ENCODE measurements at places on chromosomes 4 and X.
A peak's percentile ranks its signal among the peaks of the same experiment; 100 is the strongest.

GRCh38 chr4:100311181-100311580 is 120.9 kb upstream of the DDIT4L start:
- DNase-seq, result no peak

DNA sequence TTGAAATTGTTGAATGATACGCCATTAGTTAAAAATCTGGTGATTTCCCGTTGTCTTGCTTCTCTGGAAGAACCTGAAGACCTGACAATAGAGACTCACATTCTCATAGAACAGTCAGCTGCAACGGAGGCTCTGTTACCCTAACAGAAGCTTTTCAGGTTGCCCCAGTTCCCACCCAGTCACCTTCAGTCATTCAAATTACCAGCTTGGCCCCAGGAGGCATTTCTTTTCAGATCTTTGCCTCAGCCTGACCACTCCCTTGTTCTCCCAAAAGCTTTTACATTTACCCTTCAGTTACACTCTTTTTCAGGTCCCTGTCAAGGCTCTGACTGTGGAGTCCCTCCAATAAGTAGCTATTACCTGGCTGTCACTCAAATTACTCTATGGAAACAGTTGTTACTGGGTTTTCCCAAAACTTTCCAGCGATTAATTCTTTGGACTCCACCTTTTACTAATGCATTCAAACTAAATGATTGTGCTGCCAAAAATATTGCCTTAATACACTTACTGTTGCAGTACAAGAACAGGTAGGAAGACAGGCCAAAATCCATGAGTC is 162.2 kb upstream of the FTHL17 start:
- peak; percentile 23 for DNase-seq

DNA sequence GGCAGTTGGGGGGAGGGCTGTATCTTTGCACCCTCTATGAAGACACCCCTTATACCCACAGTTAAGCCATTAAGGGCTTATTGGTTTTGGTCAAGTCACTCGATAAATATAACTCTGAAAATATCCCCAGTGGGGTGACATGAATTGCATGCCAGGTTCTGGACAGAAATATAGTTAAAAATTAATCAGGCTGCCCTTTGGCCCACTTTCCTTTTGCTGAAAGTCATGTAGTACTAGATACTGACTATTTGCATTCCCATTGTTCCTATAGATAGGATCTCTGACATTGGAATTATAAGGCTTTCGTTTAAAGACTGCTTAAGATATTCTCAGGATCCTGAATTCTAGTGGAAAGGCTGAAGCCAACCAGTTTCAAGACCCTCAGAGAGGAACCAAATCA is 43.5 kb upstream of the LAMP2 start:
- no peak for DNase-seq

- DNase-seq, result no peak
These were observed 431.2 kb downstream of the GPM6A start for GRCh38 chr4:175380841-175381240.

GRCh38 chrX:16436348-16437188 is 213.4 kb upstream of the S100G start:
- DNase-seq, result peak; percentile 73

DNA sequence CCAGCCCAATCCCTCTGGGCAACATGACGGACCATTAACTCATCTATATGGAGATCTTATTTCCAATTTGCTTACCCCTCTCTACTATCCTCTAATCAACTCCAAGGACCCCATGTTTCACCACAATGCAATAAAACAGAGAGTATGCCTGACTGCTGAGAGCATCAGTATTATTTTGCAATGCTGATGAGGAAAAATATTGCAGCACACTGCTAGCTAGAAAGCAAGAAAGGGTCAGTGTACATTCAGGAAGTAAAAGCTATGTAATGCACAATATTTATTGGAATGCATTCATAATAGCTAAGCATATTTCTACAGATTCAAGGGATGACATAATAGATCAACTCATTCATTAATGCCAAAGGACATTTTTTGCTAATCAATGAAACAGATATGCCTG is 33.2 kb downstream of the ARAP2 start:
- DNase-seq, result no peak

GRCh38 chr4:21032089-21032645 is 331.9 kb downstream of the PACRGL start:
- DNase-seq, result no peak

DNA sequence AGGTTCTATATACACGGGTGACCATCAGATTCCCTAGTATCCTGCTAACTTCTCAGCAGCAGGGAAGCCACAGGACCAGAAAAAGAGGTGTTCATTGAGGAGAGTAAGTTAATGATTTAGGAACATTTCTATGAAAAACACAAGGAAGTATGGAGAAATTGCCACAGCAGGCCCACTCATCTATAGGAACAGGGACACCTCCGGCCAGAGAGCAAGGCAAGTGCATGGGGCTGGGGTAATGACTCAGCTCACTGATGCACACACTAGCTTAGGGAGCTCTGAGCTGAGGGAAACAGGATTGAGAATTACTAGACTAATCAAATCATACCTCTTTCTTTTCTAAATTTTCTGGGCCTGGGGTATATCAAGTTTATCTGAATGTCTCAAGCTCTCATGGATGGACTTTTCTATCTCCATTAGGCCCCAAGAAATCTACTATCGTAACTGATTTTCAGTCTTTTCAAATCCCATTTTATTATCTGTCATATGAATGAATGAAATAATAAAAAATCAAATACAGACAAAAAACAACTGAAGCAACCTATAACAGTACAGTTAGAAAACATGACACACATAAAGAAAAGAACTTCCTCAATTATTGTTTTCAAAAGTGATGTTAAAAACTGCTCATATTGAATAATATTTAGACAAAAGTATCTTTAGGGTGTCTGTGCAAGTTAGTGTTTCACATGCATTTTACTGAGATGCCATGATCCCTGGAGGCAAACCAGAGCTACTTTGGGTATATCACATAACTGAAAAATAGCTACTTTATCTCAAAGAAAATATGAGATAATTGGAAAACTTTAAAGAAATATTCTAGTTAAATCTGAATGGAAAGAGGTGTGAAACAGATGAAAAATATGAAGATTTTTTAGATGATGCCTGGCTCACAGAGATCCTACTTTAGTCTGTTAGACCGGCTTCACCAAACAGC is 89.8 kb downstream of the FBXO8 start:
- DNase-seq, result no peak

GRCh38 chrX:118373538-118373937 is 27.6 kb downstream of the WDR44 start:
- no peak for DNase-seq

DNA sequence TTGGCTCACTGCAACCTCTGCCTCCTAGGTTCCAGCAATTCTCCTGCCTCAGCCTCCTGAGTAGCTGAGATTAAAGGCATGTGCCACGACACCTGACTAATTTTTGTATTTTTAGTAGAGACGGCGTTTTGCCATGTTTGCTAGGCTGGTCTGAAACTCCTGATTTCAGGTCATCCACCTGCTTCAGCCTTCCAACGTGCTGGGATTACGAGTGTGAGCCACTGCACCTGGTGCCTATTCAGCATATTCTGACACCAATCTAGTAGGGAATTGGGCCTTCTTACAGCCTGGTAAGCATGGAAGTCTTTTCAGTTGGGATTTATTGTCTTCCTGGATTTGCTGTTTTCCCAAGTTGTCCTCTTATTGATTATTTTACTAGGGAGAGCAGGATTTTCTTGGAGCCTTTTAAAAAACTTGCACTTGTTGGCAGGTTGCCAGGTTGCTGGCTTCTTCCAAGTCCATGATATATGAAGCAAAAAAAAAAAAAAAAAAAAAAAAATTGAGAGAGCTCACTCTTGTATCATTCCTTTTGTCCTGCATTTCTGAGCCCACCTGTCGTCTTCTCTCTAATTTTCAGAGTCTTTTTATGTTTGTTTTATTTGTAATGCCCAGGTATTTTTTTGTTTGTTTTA is 43.7 kb downstream of the TMPRSS11E start:
- no peak for DNase-seq

GRCh38 chr4:3656416-3657356 is 109.5 kb upstream of the ADRA2C start:
- no peak for DNase-seq

GRCh38 chrX:83508526-83509253 is 600 bp downstream of the POU3F4 start:
- no peak for DNase-seq

DNA sequence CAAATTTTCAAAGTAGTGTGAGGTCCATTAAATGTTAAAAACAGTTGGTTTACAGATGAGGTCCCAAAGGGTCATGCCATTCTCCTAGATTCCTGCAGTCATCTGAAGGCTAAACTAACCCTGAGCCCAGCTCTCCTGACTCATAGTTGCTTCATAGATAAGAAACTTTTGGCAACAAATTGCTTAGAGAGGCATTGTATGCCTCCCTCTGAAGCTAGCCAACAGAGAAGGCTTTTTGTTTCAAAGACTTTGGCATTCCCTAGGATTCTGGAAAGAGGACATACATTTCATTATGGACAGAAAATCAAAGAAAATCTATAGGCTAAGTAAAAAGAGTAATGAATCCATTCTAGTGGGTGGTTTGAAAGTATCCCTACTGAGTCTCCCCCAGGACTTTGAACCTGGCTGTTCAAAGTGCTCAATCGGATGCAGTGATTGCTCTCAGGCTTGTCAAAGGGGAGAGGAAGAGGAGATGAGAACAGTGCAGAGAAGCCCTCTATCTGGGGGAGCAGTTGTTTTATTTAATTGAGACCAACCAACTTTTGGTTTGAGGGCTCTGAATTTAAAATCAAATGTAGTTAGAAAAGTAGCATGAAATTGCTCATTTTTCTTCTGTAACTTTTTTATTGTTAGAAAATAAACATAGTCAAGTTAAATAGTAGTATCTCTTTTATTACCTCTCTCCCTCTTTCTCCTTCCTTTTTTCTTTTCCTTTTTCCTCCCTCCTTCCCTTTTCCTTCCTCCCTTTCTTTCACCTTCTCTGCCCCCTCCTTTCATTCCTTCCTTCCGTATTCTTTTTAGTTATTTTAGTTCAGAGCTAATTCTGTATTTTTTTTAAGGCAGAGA is 72.3 kb upstream of the ZNF518B start:
- no peak for DNase-seq

GRCh38 chr4:100295792-100296191 is 105.5 kb upstream of the DDIT4L start:
- no peak for DNase-seq

- no peak for DNase-seq
These were observed 695 bp downstream of the MTM1 start for GRCh38 chrX:150569155-150569477.

DNA sequence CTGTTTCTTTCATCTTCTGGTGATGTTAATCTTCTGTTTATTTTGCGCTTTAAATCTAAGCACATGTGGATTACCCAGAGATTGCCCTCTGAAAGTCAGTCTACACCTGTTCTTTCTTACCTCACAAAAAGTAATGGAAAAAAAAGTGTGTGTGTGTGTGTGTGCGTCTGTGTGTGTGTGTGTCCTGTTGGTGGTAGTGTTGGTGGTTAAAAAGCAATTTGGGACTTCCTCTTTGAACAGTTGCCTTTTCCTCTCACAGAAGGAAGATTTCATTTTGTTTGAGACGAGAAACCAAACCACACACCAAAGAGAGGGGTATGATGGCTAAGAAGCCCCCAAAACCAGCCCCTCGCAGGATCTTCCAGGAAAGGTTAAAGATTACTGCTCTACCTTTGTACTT is at the start of gene STAP1:
Gene STAP1 (plus strand): TSS at position 235 of the 400 bp plus-strand sequence. CDS start 83 bp downstream, at position 318.
- no peak for DNase-seq

DNA sequence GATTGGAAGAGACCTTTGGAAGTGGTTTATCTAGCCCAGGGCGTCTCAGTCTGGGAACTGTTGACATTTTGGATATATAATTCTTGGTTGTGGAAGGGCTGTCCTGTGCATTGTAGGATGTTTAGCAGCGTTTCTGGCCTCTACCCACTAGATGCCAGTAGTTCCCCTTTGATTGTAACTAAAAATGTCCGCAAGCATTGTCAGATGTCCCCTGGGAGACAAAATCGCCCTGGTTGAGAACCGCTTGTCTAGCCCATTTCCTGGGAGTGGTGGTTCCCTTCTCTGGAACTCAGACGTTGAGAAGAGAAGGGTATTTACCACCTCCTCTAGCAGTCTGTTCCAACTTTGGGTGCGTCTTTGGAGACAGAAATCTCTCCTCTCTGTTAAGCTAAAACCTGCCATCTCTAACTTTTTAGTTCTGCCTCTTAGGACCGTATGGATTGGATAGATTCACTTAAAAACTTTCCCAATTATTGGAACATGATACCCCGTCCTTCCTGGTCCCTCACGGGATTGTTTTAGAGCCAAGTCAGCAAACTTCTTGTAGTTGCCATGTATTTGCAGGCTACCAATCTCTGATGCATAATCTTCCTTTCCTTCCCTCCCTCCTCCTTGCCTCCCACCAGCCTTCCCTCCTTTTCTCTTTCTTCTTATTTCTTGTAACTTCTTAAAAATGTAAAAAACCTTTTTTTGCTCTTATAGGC is 13.9 kb downstream of the TMEM165 start:
- peak; percentile 19 for DNase-seq

DNA sequence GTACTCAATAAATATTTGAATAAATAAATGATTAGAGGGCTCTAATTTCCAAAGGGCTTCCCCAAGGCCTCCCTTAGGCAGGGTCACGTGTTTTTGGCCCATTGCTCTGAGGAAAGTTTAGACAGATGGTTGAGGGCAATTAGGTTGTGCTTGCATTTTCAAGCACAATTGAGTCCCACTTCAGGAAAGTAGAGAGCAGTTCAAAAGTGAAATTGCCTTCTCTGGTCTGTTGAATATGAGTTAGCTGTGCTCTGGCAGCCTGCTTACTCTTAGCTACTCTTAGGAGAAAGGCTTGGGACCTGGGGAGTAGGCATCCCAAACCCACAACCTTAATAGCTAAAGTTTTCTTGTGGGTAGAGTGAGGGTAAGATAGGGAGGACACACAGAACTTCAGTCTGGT is 9.0 kb upstream of the DRP2 start:
- DNase-seq, result no peak

DNA sequence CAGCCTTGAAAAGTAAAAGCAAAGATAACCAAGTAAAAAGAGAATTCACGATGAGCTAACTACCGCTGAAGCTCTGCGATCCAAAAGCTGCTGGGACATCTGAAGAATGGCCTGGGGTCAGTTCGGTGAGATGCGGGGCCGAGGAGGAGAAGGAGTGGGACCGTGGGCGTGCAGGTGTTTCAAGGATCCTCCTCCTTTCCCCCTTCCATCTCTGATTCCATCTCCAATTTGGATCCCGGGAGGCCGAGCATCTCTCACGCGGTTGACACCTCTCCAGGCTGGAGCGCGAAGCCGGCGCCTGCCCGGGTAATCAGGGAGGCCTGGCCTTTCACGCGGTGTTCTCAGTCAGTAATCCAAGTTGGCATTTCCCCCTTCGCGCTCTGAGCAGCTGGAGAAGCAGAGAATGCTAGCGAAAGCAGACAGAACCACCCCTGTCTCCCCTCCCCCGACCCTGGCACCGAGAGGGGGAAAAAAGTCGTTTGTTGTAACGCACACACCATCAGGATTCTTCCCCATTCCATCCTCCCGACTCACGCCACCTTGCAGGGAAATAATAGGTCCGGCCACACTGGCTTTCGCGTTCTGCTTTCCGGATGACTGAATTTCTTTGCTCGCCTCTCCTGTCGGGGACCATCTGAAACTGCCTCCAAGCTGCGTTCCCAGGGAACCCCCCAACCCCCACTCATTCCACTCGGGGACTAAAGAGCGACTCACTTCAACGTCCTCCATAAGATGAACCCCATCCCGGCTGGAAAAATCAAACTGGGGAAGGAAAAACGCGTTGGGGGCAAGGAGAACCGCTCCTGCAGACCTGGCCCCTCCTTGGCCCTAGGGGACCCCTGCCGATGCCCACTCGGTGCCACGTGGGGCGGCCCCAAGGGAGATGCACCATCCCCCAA is 6.5 kb downstream of the NEUROG2 start:
- DNase-seq, result peak; percentile 35

All from WTC11 (cell line).